ENCODE measurements at places on chromosomes 13 and 19.
A peak's percentile ranks its signal among the peaks of the same experiment; 100 is the strongest.

DNA sequence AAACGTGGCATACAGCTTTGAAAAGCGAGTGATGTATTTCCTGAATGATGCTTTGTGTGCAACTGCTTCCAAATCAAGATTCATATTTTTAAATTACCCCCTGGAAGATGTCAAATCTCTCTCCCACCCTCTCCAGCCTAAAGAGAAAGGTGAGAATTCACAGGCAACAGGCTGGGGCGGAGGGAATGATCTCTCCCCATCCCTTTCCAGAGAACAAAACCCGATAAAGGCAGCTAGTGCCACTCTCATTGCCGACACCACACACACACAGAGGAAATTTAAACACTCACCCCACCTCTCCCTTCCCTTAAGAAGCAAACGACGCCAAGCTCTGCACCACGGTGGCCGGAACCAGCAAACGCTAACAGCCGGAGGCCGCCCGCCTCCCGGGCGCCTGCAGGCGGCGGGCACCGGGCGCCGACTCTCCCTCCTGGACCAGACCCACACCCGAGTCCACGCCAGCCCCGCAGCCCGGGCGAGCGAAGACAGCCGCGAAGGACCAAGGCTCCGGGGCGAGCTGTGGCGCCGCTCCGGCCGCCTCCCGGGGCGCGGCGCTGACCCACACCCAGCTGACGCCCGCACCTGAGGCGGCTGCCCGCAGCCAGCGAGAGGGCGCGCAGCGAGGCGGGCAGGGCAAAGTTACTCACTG, 477 bp downstream of the LNX2 start:
- DNase-seq = peak; percentile 35

GRCh38 chr19:3013263-3013725, 15.8 kb downstream of the TLE2 start:
- no peak for DNase-seq

DNA sequence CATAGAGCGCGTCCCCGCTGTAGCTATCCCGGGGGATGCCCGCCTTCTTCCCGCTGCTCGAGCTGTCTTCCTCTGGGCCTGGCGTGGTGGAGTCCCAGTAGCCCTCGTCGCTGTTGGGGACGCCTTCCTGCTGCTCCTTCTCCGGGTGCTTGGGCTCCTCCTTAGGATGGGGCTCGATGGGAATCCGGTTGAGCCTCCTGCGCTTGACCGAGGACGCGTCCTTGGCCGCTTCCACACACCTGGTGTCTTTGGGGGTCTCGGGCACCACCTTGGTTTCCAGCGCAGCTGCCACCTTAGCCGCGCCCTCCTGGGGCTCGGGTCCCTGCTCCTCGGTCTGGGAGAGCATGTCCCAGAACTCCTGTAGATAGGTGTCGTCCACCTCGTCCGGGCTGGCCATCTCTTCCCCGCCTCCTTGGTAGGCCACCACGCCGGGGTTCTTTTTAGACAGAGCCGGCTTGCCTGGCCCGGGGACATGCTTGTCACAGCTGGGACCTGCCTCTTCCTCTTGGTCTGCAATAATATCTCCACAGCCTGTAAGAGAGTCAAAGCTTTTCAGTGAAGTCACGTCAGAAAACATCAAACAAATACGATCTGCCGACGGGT, 2.0 kb downstream of the AMER2 start:
- no peak for DNase-seq

- no peak for DNase-seq
Observed at GRCh38 chr19:50362656-50363424, 2.6 kb downstream of the NAPSA start.

DNA sequence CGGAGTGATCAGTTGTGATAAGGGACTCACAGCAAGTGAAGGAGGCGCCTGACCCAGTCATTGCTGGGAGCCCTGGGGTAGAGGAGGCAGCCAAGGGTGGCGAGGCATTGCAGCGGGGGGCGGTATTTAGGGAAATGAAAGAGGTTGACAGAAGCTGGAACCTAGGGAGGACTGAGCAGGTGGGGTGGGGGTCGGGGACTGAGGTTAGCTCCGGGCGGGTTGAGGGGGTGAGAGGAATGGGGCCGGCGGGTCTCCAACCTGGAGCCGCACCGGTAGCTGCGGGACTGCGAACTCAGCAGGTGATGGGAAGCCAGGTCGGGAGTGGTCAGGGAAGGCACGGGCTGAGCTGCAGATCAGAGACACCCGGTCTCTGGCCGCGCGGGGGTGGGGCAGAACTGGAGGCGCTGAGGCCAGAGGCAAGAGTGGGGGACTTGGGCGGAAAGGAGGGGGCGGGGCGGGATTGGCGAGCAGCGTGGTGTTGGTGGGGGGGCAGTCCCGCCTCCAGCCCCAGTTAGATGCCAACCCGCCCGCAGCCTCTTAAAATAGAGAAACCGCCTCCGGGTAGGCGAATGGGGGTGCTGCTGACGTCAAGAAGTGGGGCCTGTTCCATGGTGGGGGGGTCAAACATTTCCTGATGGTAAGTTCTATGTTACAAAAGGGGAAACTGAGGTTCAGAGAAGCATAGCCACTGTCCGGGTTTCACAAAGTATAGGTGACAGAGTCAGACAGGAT, 1.5 kb downstream of the MAST3 start:
- DNase-seq = no peak

DNA sequence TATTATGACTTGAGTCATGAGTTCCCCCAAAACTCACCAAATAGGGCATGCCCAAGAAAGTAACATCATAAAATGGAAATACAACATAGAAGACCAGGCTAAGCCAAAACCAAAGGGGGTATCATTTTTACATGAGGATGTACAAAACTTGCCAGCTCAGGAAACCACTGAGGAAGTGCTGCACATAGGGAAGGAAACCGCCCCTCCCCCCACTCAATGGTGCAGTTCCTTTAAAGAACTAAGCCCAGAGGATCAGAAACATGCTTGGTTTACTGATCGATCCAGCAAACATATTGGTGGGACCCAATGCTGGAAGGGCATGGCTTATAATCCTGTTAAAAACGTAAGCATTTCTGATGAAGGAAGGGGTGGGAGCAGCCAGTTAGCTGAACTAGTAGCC, 4.2 kb upstream of the ZNF486 start:
- no peak for DNase-seq

GRCh38 chr19:45798995-45799517, 6.4 kb upstream of the DMWD start:
- DNase-seq = peak; percentile 68

DNA sequence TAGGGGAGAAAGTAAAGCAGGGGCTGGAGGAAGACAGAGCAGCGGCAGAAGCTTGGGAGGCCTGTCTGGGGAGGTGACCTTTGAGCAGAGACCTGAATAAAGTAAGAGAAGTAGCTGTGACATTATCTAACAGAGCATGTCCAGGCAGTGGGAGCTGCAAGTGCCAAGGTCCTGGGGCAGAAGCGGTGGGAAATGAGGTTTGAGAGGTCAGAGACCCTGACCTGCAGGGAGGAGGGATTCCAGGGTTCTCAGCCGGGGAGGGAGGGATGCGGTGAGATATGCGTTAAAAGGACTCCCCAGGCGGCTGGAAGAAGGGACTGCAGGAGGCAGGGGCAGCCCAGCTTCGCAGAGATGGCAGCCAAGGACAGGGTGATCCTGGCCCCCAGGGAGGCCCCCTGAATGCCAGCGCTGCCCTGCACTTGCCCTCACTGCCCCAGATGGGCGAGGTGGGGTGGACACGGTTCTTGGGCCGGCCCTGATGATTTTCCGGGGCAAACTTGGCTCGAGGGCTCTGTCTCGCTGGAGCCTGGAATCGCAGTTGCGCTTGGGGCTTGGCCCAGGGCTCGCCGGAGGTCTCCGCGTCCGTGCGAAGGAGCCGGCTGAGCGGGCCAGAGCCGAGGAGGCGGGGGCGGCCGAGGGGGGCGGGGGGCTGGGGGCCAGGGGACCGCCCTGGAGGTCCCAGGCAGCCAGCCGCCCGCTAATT, 3.2 kb downstream of the CRLF1 start:
- no peak for DNase-seq

DNA sequence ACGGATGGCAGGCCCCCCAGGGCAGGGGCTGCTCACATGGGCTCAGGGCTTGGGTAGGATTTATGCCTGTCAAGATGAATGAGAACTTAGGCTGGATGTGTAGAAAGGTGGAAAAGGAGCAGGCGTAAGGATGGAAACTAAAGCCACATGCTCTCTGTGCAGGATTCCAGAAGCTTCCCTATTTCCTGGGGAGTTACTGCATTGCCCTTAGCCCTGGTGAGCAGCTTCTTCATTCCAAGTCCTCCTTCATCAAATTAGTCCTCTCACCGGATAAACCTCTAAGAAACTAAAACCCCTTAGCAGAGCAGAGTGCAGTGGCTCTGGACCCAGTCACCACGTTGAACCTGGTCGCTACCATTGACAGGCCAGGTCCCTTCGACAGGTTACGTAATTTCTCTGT, 7.4 kb downstream of the ATP12A start:
- no peak for DNase-seq

DNA sequence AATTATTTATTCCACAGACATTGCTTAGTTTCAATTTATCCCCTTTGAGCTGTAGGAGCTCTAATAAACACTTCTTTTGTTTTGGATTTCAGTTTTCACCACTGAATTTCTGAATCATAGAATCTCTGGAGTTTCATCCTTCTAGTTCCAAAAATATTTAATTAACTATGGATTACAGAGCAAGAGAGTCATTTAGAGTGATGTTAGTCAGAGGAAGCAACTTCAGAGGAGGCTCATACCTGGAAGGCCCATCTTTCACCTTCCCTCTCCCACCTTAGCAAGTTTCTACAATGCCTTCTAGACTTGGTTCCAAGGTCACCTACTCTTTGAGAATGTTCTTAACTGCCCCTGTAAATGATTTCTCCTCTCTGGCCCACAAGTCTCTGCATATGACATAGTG, 353.2 kb downstream of the SPRY2 start:
- no peak for DNase-seq

- DNase-seq = no peak
Observed at GRCh38 chr13:77863144-77863543, 55.5 kb downstream of the EDNRB start.

DNA sequence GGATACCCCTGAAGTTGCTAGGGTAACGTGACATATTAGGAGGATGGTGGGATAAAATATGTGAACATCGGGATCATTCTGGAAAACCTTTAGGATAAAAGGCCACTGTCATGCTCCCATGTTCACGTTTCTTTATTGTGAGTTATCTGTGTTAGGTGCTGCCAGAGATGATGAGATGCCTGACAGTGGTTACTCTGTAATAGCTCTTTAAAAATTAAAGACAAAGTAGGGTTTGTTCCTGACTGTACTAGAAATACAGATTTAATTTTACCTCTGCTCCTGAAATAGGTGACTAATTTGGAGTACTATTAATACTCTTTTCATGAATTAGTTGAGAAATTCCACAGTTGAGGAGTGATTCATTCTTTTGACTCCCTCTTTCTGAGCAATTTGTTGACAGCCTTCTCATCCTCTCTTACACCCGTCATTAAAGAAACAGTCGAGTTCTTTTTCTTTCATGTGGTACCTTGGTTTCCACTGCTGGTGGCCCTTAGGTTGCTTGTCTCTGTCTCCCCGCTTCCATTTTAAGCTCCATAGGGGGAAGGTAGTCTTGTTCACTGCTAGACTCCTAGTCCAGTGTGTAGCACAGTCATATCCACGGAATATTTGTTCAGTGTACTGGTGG, 28.4 kb downstream of the SAE1 start:
- no peak for DNase-seq

DNA sequence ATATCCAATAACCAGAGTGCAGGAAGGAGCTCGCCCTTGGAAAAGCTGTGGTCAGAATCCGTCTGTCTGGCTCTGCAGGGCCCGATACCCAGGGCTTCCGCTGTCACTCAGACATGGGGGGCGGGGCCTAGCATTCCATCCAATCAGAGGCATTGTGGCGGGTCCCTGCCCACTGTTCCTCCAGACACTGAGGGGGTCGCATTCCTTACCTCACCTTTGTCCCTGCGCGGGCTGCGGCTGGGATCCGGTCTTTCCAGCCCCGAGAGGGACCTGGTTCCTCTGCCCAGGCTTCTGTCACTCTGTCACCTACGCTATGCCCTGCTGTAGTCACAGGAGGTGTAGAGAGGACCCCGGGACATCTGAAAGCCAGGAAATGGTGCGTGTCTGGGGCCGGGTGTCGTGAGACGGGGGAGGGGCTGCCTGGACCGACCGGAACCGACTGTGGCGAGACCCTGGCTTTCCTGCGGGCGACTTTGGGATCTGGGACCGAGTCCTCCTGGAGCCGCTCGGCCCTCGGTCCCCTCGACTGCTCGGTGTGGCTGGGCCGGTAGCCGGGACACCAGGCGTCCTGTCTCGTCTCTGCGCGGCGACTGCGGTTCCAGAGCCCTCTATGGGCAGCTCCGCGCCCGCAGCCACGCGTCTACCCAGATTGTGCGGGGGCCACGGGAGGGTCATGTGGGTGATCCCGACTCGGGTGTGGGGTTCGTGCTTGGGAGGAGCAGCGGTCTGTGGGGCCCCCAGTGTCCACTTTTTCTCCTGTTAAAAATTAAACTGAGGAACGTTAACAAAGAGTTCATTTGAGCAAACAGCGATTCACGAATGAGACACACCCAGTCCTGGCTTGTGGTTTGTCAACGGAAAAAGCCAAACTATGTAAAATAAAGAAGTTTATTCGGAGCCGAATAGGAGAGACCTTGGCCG, at the start of gene ZNF69:
TSS of gene ZNF69 (plus strand) at position 172 of the 921 bp plus-strand sequence. CDS start at position 314, 142 bp downstream.
- DNase-seq = peak; percentile 60

DNA sequence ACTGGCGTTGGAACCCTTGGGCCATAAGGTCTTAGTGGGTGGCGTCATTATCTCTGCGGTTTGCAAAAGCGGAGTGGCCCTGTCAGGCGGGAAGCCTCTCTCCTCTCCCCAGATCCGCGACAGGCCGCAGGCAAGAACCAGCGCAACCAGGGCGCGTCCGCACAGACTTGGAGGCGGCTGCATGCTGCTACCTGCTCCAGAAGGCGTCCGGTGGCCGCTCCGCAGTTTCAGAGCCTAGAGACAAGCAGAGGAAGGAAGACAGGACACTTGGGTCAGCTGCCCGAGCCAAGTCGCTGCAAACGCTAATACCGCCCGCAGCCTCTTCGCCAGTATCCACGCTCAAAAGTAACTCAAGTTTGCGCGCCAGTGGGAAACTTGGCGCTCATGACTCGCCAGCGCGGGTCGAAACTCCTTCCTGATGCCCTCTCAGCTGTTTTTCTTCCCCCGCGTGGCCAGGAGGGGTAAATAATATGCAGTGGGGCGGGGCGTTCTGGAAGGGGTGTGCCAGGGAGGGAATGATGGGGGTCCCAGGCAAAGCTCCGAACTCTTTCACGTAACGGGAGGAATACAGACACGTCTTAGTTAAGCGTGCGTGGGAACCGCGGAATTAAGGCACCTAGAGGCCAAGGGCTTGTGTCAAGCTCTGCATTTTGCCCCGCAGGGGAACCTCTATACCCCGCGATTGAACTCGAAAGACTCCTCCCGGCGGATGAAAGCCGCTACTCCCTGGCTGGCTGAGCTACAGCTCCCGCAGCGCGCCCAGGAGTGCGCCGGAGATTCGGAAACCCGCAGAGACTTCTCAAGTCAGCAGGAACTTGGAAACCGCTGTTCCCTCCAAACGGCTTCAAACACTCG, at the start of gene EDNRB:
TSS of gene EDNRB (minus strand) at position 441 of the 855 bp plus-strand sequence. CDS start at position 183, 258 bp downstream.
- DNase-seq = peak; percentile 28

GRCh38 chr13:49113526-49114286, 106.4 kb upstream of the MLNR start:
- peak; percentile 33 for DNase-seq

Measured in foreskin fibroblast (primary cell).